Activated CD4-positive, alpha-beta T cell treated with anti-CD3 and anti-CD28 coated beads, Interleukin-2, amount 50 U/mL, for 16 hours (primary cell): ENCODE measurements at places on chromosomes 5 and 9.

DNA sequence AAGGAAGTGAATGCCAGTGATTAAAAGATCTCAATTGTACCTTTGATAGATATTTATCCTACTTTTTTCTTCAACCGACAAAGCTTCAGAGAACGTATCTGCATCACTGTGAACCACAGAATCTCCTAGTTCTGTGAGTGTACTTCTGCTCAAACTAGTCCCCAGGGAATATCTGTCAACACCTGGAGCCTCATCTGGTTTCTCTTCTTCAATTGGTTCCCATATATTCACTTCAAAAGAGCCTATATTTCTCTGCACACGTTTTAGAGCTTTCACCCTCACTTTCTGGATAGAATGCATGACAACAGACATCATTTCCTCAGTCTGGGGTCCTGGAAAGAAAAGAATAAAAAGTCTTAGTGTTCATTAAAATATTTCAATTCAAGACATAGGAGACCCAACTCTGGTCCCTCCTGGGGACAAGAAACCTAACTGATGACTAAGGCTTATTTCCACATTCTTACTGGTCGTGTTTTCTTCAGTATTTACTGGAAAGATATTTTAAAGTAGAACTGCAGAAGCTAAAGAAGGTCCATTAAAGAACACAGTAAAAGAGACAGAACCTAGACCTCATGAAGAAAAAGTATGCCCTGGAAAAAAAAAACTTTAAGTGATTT, 64.3 kb downstream of the CPLANE1 start:
- no peak for DNase-seq

GRCh38 chr5:163544041-163544440, 38.6 kb downstream of the MAT2B start:
- DNase-seq: no peak

- no peak for DNase-seq
These were observed 49.0 kb downstream of the ADAMTS2 start for GRCh38 chr5:179296150-179296821.

DNA sequence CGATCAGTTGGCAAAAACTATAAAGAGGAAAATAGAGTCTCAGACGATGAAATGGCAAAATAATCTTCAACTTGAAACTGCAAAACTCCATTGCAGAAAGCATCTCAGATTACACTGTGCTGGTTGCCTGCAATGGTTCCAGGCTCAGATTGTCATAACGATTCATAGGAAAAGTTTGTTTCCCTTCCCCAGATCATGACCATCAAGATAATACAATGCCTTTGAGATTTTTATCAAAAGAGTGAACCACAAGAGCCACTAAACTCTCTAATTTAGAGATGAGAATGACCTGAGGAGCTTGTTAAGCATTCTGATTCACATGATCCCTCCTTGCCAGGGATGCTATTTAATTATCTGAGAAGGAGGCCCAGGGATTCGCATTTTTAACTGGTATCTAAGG, 52.6 kb upstream of the ITGA1 start:
- no peak for DNase-seq

- DNase-seq: no peak
These were observed 46.3 kb downstream of the SMIM15 start for GRCh38 chr5:61115968-61116367.

DNA sequence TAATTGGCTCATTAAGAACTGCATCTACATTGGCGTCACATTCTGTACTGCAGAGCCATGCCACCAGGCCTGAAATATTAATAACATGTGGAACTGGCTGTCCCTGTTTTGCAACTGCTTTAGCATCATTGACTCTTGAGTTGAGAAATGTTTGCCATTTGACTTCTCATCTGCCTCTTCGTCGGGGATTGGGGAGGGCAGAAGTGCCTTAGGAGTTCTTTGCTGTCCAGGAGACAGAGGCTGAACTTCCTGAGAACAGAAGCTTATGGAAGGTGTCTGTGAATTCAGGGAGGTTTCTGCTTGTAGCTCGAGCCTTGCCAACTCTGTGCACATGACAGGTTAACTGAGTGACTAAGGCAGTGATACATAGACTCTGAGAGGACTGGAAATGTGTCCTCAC, 265.0 kb downstream of the KIF4B start:
- no peak for DNase-seq

- DNase-seq: no peak
These were observed 738.2 kb downstream of the BRINP1 start for GRCh38 chr9:118630931-118631595.

DNA sequence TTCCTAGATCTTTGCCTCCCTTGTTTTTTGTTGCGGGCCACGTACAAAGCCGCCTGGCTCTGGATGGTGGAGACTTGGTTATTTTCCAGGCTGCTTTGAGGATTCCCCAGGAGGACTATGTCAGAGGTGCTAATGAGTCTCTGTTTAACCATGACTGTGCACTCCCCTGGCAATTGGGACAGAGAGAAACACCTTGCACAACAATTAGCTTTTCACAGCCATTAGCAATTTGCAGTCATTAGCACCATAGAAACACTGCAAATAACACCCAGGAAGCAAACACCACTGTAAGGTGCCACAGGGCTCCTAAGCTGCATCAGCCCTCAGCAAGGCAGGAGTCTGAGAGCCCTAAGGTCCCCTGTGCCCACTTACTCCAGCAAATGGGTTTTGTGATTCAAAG, 201.0 kb upstream of the VLDLR start:
- DNase-seq: no peak

- no peak for DNase-seq
These were observed 21.0 kb downstream of the RUSC2 start for GRCh38 chr9:35510754-35511428.

GRCh38 chr5:27906931-27907601, 868.7 kb upstream of the CDH9 start:
- DNase-seq: no peak
